ENCODE measurements at places on chromosomes 13 and 19.

DNA sequence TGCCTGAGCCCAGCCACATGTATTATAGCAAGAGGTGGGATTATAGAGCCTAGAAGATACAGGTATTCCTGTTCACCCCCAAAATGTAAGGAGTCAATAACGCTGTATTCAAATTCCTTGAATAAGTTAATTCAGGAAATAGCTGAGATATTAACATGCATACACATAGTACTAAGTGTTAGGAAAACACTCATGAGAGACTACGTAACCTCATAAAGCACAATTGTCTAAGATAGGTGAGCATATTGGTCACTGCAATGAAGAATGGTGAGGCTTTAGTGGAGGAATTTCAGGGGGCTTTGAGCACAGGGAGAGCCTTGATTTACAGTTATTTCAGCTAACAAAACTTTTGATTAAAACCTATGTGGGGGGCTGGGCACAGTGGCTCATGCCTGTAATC, 161.6 kb downstream of the LMO7 start:
- no peak for DNase-seq

- no peak for DNase-seq
Observed at GRCh38 chr13:67023130-67023876, 206.8 kb downstream of the PCDH9 start.

- DNase-seq = no peak
Observed at GRCh38 chr19:55109527-55110291, 7.7 kb downstream of the PPP1R12C start.

DNA sequence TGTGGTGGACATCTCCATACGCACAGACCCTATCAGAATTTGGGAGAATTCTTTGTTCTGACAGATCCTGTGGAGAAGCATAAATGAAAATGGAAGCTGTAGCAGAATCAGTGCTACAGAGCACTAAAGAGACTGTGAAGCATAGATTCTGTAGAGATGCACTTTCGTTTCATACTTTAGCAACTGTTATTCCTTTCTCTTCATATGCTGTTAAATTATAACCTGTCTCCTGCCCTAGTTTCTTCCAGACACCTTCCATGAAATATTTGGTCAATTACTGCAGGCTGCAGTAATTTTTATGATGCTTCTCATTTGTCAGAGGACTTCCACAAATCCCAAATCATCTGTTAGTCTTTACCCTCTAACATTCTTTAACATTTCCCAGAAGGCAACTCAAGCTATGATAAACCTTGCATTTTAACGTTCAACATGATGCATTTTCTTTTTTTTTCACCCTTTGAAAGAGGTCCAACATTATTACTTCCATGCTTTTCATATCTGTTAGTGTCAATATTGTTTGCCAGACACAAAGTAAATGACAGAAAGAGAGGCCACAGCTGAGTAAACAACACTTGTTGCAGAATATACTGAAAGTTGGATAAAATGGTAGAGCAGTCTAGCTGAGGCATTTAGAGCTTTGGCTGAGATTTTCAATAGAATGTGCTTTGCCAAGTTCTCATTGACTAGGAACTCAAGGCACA, 412.7 kb downstream of the LMO7 start:
- DNase-seq = no peak

DNA sequence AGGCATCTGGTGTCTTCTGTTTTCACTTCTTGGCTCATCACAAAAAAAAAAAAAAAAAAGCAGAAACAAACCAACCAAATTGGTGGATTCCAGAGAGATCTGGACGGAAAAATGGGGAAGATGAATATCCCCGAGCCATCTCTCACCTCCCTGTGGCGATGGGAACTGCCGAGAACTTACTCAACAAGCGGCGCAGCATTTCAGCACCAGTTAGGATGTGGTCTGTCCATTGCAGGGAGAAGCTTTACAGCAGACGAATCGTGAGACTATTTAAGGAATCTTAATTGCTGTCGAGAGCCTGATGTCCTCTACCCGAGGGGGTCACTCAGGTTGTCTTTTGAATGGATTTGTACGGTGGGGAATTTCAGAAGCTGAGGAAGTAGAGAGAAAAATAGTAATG, 17.3 kb upstream of the KDM4B start:
- no peak for DNase-seq

GRCh38 chr19:35316560-35316959, 12.4 kb upstream of the CD22 start:
- DNase-seq = no peak

- no peak for DNase-seq
Observed at GRCh38 chr13:53901593-53901992, 873.0 kb downstream of the OLFM4 start.

DNA sequence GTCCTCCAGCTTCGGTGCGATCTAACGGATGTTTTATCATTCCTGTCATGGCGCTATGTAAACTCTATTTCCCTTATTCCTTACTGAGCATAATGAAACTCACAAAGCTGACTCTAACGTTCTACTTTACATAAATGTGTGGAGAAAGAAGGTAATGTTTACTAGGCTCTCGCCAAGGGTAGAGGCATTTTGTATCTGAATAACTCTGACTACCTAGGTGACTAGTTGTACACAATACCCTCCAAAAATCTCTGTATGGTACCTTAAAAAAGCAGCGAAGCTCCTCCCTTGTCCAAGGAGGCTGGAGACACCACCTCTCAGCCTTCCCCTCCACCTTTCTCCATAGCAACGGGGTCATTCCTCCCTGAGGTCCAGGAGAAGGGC, 316 bp upstream of the ZNF530 start:
- DNase-seq = no peak

GRCh38 chr19:44909775-44910174, 4.2 kb downstream of the APOE start:
- no peak for DNase-seq

- no peak for DNase-seq
Observed at GRCh38 chr19:19321141-19321577, 530 bp downstream of the MAU2 start.

GRCh38 chr19:3359919-3360420, 6.4 kb upstream of the NFIC start:
- DNase-seq = no peak

DNA sequence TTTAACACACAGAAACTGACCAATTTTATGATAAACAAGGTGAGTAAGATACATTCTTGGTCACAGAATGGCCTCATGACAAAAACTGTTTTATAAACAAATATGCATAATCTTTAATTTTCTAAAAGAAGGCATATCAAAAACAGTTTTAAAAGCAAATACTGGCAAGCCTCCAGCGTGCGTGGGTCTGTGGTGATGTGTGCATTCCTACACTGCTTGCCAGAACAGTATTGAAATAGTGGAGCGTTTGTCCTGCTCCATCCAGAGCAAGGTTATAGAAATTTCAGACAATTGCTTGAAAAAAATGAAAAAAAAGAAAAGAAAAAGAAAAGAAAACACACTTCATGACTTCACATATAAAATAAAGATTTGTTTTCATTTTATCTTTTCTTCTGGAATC, 140.9 kb downstream of the MZT1 start:
- DNase-seq = no peak
